Inflammatory macrophage (primary cell): ENCODE measurements at places on chromosomes 3 and 15.
A peak's percentile ranks its signal among the peaks of the same experiment; 100 is the strongest.

DNA sequence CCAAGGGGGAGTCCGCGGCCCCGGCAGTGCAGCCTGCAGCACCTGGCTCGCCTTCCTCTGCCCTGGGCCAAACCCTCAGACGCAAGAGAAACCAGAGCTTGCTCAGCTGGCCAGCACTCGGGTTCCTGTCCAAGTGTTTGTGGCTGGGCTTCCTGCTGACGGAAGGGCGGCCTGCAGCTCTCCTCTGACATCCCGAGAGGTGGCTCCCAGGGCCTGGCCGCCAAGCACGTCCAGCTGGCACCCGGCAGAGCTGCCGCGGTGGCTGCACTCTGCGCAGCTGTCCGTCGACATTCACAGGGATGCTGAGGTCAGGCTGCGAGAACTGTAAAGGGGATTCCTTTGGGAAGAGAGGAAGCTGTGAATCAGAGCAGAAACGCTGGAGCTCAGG lies 85.6 kb downstream of the CPN2 start:
- peak; percentile 33 for DNase-seq

- DNase-seq: no peak
Measured at GRCh38 chr15:36053746-36054145, 507.8 kb upstream of the DPH6 start.

DNA sequence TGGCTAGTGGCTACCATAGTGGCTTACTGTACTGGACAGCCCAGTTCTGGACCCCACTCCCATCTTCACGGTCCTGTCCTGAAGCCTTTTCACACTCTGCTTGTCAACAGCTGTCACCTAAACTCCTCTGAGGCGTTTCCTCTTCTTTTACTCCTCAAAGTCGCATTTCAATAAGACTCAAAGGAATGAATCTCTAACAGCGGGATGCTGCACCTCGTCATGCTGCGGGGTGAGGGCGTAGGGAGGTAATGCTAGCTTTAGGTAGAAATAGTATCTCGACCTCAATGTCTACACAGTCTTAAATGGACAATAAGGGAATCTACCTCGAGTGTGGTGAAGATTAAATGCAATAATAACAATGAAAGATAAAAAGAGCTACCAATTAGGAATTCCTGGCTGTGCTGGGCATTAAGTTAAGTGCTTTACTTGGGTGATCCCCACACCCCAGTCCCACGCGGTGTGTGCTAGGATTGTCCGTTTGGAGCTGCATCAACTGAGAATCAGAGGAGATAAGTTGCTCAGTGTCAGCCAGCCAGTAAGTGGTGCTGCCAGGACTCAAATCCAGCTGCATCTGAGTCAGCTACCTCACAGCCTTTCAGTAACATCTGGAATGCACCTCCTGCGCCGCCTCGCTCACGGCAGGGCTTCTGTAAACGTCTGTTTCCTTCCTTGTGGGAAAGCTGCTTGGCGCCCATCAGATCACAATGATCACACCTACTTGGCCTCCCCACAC lies 14.0 kb downstream of the PLA2G4D start:
- no peak for DNase-seq

GRCh38 chr3:188797045-188797444 lies 374.7 kb upstream of the TPRG1 start:
- peak; percentile 91 for DNase-seq

- no peak for DNase-seq
Measured at GRCh38 chr3:108180194-108180593, 42.0 kb downstream of the IFT57 start.

DNA sequence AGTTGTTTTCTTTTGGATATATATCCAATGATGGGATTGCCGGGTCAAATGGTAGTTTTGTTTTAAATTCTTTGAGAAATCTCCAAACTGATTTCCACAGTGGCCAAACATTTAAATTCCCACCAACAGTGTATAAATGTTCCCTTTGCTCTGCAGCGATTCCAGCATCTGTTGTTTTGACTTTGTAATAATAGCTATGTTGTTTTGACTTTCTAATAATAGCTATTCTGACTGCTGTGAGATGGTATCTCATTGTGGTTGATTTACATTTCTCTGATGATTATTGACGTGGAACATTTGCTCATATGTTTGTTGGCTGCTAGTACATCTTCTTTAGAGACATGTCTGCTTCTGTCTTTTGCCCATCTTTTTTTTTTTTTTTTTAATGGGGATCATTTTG lies 332.2 kb upstream of the GBE1 start:
- no peak for DNase-seq

GRCh38 chr15:77144026-77144425 lies 73.1 kb upstream of the TSPAN3 start:
- DNase-seq: no peak

GRCh38 chr3:156217674-156218352 lies 97.4 kb downstream of the KCNAB1 start:
- no peak for DNase-seq

DNA sequence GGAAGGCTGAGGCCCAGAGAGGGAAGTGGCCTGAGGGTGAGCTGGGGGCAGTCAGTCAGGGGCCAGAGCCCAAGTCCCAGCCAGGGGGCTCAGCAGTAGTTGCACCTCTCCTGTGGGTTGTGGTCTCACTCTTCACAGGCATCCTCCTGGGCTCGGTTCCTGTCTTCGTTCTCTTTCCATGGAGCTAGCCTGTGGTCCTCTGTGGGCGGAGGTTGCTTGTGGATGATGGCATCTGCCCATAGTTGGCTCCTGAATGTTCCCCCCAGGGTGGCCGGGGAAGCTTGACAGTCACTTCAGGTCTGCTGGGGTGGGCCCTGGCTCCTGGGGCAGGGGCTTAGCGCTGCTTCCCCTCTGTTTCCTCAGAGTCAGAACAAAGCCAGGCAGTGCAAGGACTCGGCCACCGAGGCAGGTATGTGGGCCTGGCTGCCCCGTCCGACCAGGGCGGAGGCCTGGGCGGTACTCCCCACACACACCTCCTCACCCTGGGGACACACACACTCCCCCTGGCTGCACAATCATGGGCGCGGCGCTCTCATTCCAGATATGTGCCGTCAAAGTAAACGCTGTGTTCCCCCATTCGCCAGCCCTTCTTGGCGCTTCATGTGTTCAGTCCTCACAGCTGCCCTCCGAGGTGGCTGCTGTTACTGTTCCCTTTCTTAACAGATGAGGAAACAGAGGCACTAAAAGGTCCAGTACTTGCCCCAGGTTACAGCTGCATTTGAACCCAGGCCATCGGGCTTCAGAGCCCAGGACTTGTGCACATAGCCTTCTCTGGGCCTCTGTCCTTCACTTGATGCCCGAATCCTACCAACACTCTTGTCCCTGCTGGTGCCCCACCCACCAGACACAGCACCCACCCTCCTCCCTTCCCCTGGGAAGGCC lies 34.5 kb downstream of the PSTPIP1 start:
- no peak for DNase-seq

DNA sequence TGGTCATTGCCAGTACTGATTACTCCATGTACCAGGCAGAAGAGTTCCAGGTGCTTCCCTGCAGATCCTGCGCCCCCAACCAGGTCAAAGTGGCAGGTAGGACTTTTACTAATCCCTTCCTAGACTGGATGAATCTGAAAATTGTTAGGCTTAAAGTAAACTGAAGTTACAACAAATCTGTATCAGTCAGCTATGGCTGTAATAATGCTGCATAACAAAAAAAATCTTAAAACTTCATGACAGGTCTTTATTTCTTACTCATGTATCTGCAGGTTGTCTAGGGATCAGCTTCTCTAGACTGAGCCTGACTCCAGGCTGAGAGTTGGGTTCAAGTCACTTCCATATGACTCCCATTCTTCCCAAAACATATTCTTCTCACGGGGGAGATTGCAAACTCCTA lies 93.7 kb downstream of the MESD start:
- no peak for DNase-seq
